Activated CD4-positive, alpha-beta T cell treated with anti-CD3 and anti-CD28 coated beads, Interleukin-2, amount 50 U/mL, for 4 hours (primary cell): ENCODE measurements at places on chromosomes 4 and X.
A peak's percentile ranks its signal among the peaks of the same experiment; 100 is the strongest.

- DNase-seq = no peak
These were observed 80.1 kb downstream of the SLC30A9 start for GRCh38 chr4:42070463-42070862.

GRCh38 chrX:134764202-134764785 lies 106.0 kb upstream of the PLAC1 start:
- no peak for DNase-seq

GRCh38 chr4:64001229-64001898 lies 407.9 kb downstream of the TECRL start:
- DNase-seq = no peak

GRCh38 chr4:65521666-65522065 lies 148.6 kb downstream of the EPHA5 start:
- no peak for DNase-seq

DNA sequence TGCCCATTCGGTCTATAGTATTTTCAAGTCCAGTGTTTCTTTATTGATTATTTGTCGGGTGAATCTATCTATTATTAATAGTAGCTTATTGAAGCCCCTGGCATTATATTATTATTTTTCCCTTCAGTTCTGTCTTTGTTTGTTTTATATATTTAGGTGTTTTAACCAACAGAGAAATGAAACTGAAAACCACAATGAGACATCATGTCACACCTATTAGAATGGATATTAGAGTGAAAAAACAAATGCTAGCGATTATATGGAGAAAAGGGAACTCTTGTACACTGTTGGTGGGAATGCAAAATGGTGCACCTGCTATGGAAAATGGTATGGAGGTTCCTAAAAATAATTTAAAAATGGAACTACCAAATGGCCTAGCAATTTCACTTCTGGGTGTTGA lies 272.5 kb downstream of the ADAM29 start:
- DNase-seq = no peak

DNA sequence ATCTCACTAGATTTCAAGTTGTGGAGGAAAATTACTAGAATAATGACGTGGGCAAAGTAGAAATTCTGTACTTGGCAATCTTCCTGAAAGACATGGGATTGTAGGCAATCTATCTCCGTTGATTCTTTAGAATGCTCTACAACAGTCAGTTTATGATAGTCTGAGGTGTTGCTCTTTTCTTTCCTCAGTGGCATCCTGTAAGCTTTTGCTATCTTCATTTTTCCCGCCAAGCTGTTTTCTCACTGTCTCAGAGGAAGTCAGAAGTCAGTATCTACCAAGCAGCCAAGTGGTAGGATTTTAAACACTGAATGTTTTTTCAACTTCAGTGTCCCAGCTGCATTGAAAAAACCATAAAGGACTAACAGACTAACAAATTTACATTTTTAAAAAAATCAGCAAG lies 23.7 kb downstream of the PCDH7 start:
- DNase-seq = no peak

DNA sequence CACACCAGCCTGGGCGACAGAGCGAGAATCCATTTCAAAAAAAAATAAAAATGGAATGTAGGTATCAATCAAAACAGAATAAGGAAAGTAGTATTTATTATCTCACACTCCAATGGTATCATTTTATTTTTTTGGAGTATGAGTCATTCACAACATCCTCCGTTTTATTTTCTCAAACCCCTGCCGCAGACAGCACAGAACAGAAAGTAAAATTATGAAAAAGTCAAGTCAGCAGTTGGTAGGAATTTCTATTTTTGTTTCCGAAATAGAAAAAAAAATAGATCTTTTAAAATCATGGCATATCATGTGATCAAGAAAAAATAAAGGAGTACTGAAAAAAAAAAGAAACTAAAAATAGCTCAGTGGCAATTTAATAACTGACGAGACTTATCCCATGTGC lies 490.7 kb upstream of the TENM3 start:
- no peak for DNase-seq

- DNase-seq = no peak
These were observed 69.5 kb upstream of the CBLL2 start for GRCh38 chrX:22203186-22203585.

DNA sequence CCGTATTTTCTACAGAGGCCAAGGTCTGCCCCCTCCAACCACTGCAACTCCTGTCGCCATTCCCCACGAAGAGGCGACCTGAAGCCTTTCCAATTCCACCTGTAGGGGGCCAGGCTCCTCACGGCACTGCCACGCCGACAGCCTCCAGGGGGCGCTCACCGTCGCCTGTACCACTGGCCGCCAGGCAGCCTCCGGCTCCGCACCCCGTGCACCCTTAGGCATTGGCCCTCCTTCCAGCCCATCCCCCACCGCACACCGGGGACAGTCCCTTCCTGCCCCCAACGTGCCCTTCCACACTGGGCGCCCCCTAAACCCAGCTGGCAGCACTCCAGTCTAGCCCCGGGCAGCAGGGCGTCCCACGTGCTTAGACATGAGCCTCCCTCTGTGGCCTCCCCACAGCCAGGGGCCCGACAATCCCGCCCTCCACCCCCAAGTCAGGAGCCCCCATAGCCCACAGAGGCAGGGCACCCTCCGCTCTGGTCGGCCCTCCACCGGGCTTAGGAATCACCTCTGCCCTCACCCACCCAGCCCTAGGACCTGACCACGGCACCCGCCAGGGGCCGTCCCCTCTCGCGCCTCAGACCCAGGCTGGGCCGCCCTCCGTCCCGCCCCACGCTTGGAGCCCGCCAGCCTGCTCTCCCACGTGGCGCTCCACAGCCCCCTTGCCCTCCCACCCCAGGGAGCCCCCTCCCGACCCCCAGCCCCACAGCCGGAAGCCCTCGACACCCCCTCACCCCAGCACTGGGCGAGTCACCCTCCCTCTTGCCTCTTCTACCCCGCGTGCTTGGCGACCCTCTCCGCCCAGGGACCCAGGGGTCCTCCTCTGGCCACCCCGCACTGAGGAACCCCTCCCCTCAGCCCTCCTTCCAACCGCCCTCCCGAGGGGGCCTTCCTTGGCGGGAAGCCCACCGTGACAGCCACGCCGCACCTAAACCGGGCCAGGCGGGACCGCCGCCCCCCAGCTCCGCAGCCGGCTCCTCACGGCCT lies 711 bp downstream of the PNMA6E start:
- peak; percentile 28 for DNase-seq

- DNase-seq = no peak
These were observed 130.3 kb downstream of the DIPK2B start for GRCh38 chrX:45070116-45071007.

DNA sequence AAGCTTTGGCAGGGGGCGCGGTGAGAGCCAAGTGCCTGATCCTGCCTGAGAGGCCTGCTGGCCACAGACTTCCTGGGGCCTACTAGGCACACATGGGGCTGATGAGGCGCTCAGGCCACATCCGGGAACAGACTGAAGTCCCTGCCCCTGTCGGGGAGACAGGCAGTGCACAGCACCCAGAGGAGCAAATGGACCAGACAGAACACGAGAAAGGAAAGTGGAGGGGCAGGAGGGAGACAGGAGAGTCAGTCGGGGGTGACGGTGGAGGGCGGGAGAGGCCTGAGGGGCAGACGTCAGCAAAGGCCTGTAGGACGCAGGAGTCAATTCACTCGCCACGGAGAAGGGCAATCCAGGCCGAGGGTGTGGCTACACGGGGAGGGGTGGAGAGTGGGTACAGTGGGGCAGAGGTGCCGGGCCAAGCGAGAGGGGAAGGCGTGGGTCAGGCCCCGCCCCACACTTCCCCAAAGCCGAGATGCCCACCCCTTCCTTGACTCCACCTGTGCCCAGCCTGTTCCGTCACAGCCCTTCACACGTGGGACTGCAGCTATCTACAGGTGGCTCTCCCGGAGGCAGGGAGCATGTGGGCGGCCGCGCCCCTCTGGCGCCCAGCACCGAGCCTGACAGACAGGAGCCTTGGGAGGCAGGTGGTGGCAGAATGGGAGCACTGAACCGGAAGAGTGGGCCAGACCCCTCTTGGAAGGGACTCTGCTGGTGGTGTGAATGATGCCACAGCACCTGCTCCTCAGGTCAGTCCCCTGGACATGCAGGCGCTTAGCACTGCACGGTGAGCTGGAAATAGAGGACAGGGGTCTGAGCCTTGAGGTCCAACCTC lies 20.5 kb downstream of the NOP14 start:
- DNase-seq = no peak

- DNase-seq = no peak
These were observed 1.8 kb downstream of the PPP1R2C start for GRCh38 chrX:42776195-42776594.

- no peak for DNase-seq
These were observed 242.3 kb downstream of the RPA4 start for GRCh38 chrX:97126020-97126419.

GRCh38 chrX:70436343-70436742 lies 8.3 kb upstream of the DLG3 start:
- no peak for DNase-seq

DNA sequence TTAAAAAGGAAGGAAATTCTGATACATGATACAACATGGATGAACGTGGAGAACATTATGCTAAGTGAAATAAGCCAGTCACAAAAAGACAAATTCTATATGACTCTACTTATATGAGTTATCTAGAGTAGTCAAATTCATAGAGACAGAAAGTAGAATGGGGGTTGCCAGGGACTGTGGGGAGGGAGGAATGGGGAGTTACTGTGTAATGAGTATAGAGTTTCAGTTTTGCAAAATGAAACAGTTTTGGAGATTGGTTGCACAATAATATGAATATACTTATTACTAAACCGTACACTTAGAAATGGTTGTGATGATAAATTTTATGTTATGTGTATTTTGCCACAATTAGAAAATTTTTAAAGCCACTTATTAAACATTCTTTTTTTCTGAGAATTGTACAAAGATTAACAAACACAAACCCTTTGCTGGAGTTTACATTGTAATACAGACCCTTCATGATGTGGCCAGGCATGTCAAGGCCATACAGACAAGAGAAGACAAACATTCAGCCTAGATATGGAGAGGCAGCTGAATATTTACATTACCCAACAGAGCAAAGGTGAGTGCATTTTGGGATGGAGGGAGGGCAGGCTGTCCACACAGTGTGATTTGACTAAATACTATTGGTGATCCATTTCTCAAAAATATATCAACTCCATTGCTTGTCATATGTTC lies 21.2 kb upstream of the GPC3 start:
- no peak for DNase-seq
